Left lung (tissue), 14 donors: ENCODE measurements at places on chromosomes 7 and 10. TPM values are rescaled to one million over a fixed set of nuclear protein-coding genes. Genes with fewer than 3 reads are reported as not detected.

The SFRP5 gene
- 0.24 TPM for total RNA-seq

The PHKG1 gene
- 0.32 TPM for total RNA-seq

The ITPRID1 gene
- total RNA-seq = 0.60 TPM

The LIPJ gene
- not detected for total RNA-seq

The SEMA3E gene
- total RNA-seq = 2.1 TPM

The TNKS2 gene
- total RNA-seq = 37.6 TPM

The SEMA3D gene
- total RNA-seq = 9.1 TPM

The ATOH7 gene
- not detected for total RNA-seq

The NXPH1 gene
- not detected for total RNA-seq

The CPVL gene
- total RNA-seq = 40.8 TPM

The ADAMTS14 gene
- total RNA-seq = 2.4 TPM

The PNLIPRP2 gene
- not detected for total RNA-seq

The SPAG6 gene
- total RNA-seq = not detected

The PTPRN2 gene
- 4.0 TPM for total RNA-seq

The PTF1A gene
- not detected for total RNA-seq

The TSPAN14 gene
- 116 TPM for total RNA-seq

The SLC18A3 gene
- total RNA-seq = not detected

The PPP1R3C gene
- total RNA-seq = 16.8 TPM

The P4HA1 gene
- total RNA-seq = 60.3 TPM

The LRRC4 gene
- 5.7 TPM for total RNA-seq

The CCDC146 gene
- total RNA-seq = 14.5 TPM

The UNCX gene
- not detected for total RNA-seq

The ZNF365 gene
- 1.4 TPM for total RNA-seq

The AGAP6 gene
- 6.0 TPM for total RNA-seq

The GTPBP10 gene
- total RNA-seq = 15.5 TPM

The PPP1R3A gene
- 0.08 TPM for total RNA-seq

The PRKCQ gene
- total RNA-seq = 7.3 TPM

The PRRT4 gene
- total RNA-seq = 0.42 TPM

The SFTPA2 gene
- total RNA-seq = 3,839 TPM
